CD14-positive monocyte (primary cell): ENCODE measurements at places on chromosomes 11 and 22. TPM values are rescaled to one million over a fixed set of nuclear protein-coding genes. Genes with fewer than 3 reads are reported as not detected.
A peak's percentile ranks its signal among the peaks of the same experiment; 100 is the strongest.

The TMEM86A gene
- polyA plus RNA-seq = 3.5 TPM

The IL18 gene
- polyA plus RNA-seq = 11.7 TPM

The AP1B1 gene
- polyA plus RNA-seq = 102 and 114 TPM in 2 replicates

The SYCE3 gene
- not detected for polyA plus RNA-seq

The GSTT4 gene
- not detected for polyA plus RNA-seq

The PDE3B gene
- 3.2 and 4.0 TPM in 2 replicates for polyA plus RNA-seq

DNA sequence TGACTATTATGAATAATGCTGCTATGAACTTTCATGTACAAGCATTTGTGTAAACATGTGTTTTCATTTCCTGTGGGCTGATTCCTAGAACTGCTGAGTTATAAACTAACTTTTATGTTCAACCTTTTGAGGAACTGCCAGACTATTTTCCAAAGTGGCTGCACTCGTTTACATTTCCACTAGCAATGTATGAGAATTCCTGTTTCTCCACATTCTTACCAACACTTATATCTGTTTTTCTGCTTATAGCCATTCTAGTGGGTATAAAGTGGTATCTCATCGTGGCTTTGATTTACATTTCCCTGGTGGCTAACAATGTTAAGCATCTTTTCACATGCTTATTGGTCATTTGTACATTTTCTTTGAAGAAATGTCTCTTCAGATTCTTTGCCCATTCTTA lies 35.2 kb upstream of the SCUBE2 start:
- no peak for DNase-seq

DNA sequence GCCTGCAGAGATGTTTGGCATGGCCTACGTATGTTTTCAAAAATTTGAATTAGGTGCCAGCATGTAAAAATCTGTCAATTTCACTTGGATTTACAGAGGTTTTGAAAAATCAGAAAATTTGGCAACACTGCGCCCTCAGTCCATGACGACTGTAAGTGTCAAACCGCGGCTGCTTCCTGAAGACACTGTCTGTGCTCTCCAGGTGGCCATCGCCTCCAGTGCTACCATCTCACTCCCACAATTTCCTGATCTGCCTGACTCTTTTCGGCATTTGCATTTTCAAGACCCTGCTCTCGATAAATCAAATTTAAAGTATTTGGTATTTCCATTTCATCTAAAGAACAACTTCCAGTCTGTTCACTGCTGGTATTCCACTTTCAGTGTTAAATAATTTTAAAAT lies 34.6 kb downstream of the VSIG10L2 start:
- no peak for DNase-seq

DNA sequence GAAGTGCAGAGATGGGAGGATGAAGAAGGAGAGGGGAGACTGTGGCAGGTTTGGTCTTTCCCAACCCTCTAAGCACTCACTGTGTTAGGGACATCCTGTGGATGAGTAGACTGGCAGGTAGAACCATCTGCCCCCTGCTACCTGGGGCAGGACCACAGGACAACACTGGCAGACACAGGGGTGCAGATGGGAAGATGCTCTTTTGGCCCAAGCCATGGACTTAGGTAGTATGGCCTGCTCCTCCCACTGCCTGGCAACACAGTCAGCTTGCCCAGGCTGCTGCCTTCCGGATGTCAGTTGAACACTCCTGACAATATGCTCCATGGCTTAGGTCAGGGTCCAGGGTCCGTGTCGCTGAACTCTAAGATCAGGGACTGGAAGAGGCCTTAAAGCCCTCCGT lies 140.7 kb upstream of the NAV2 start:
- no peak for DNase-seq

DNA sequence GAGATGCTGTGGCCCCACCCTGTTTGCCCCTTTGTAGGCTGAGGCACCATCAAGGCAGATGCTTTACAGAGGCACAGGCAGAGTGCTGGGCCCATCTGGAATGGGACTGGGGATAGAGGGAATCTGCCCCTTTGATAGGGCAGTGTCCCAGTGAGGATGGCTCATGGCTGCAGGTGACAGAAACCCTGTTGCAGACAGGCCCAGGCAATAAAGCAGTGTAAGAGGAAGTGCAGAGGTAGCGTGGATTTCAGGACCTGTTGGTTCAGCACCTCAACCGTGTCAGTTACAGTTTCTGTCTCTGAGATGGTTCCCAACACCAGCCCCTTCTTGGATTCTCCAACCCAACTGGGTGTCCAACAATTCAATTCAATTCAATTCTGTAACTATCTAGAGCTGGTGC lies 25.1 kb downstream of the PRDM11 start:
- no peak for DNase-seq

- no peak for DNase-seq
These were observed 1.5 kb downstream of the TUB start for GRCh38 chr11:8082391-8083087.

DNA sequence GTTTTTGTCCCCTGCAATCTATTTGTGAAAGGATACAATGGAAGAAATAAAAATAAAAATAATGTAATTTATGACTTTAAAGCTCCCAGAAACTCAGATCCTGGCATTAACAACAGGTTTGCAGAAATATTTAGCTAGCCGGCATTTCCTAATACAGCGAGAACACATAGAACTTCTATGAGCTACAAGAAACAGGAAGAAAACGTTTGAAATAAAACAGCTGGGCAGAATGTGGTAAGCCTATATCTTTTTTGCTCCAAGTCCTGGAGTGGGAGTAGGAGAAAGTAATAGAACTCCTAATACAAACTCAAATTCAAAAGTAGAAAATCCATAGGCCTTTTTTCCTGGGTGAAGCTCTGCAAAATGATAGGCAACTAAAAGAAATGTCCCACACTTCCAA lies 29.6 kb upstream of the FIBIN start:
- DNase-seq = no peak

DNA sequence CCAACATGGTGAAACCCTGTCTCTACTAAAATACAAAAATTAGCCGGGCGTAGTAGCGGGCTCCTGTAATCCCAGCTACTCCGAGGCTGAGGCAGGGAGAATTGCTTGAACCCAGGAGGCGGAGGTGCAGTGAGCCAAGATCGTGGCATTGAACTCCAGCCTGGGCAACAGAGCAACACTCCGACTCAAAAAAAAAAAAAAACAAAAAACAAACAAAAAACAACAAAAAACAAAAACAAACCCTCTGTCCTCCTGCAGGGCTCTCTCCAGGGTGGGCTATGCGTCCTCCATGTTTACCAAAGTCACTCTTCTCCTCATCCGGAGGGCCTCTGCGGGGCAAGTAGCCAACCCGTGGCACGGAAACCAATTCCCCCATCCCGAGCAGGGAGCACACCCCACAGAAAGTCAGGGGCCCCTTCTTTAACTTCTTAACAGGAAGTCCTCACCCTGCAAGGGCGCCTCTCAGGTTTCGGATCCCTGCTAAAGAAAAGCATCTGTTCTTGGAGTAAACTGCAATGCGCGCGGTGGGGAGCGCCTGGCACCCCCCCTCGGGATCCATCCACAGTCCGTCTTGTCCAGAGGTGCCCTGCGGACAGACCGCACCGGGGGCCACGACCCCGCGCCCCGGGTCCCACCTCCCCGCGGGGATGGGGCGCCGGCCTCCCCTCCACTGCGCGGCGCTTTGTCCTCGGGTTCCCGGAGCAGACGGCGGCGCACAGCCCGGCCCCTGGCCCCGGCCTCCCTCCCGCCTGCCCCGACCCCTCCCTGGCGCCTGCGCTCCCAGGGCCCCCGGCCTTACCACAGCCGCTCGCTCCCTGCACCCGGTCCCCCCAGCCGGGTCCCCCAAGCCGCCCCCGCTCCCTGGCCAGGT lies 712 bp downstream of the CERK start:
- DNase-seq = peak; percentile 46

- no peak for DNase-seq
These were observed 212.0 kb upstream of the PGR start for GRCh38 chr11:101341578-101341977.

DNA sequence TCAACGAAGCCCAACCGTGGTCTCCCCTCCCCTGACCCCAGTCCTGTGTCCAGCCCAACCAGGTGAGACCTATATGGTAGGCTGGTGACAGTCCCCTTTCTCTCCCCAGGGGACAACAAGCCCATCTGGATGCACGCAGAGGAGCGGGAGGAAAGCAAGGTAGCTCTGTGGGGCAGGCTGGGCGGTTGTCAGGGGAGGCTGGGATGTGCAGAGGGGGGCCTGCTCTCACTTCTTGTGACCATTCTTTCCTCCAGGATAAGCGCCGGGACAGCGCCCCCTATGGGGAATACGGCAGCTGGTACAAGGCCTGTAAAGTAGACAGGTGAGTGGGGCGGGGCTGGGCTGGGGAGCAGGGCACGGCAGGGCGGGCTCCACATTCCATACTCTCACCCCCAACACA lies 3.5 kb upstream of the RAB1B start:
- no peak for DNase-seq

- no peak for DNase-seq
These were observed 31.2 kb upstream of the ATXN10 start for GRCh38 chr22:45640291-45640940.

DNA sequence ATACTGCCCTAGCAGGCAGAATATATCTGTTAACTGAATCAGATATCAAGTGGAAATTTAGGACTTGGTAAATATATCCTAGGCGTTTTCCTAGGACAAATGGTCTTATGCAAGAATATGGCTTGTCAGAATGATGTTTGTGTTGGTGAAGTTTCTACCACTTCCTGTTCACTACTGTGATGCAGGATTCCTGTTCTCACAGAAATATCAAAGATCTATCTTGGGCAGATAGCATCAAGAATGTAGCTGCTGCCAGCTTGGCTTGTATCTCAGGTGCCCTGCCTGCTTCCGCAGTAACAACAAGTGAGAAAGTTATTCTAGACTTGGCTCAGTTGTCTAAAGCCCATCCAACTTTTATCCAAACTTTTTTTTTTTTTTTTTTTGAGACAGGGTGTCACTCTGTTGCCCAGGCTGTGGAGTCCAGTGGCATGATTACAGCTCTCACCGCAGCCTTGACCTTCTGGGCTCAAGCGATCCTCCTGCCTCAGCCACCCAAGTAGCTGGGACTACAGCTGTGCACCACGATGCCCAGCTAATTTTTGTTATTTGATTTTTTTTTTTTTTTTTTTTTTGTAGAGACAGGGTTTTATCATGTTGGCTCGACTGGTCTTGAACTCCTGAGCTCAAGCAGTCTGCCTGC lies 61.3 kb downstream of the PPME1 start:
- DNase-seq = no peak

- no peak for DNase-seq
These were observed 10.5 kb upstream of the MCHR1 start for GRCh38 chr22:40668611-40669411.

DNA sequence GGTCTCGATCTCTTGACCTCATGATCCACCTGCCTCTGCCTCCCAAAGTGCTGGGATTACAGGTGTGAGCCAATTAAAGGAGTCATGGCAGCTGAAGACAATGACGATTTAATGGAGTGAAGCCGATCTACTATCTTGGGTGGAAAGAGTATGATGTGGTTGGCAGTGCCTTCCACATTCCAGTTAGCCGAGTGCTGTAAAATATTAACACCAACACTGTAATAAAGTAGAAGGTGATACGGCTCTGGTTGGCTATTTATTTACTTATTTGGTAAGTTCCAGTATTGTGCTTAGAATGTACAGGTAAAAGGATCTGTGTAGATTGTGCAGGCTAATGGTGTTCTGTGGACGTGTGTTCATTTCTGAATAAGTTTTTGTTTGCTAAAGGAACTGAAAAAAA lies 149.6 kb upstream of the MTMR2 start:
- no peak for DNase-seq

- no peak for DNase-seq
These were observed 48.8 kb downstream of the SMCO4 start for GRCh38 chr11:93494357-93494756.
